ENCODE measurements at places on chromosomes 7 and 10. TPM values are rescaled to one million over a fixed set of nuclear protein-coding genes. Genes with fewer than 3 reads are reported as not detected.

NODAL gene
- total RNA-seq, result not detected

TEX47 gene
- total RNA-seq, result not detected

DNA sequence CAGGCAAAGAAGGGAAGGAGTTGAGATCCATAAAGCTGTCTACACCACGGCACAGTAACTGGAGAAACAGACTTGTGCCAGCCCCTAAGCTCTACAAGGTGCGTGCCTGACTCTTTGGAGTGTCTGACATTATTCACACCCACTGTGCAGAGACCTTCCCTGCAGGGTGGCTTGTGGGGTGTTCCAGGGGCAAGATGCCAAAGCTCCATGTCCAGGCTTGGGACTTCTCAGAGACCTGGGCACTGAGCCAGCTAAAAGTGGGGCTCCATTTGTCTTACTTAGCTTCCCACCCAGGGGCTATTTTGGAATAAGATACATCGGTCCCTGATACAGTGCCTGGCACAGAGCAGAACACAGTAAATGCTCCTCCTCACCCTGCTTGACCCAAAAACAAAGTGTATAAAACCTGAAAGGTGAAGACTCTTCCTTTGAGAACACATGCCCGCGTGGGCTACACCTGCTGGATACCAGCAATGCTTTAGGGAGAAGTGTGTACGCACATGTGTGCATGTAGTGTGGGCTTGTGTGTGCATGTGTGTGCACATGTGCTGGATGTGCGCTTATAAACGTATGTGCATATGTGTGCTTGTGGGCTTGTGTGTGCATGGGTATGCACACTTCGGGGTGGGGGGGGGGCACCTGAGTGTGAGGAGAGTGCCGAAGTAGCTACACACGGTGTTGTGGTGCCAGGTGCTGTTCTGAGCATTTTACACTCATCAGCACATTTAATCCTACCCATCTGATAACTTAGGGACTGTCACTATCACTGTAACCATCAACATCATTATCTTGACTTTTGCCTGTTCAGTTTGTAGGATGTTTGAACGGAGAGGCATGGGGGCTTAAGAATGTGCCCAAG, 143.0 kb downstream of the ARHGAP22 start:
- DNase-seq, result no peak

DNA sequence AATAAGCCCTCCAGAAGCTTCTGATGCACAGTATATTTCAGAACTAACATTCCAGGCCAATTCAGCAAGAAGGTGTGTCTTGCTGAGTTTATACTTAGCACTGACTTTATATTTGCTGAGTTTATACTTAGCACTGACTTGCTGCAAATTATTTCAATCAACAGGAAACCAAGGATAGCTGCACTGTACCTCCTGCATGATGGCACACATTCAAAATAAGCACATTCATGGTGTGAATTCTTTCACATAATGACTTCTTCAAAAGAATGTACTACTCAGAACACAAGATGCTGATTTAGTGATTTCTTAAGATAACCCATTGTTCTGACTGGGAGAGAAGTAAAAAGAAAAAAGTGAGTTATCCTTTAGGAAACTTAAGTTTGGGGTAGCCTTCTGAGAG, 52.0 kb downstream of the JAZF1 start:
- DNase-seq, result no peak

GRCh38 chr7:29216128-29216527, 21.6 kb downstream of the CHN2 start:
- no peak for DNase-seq

DNA sequence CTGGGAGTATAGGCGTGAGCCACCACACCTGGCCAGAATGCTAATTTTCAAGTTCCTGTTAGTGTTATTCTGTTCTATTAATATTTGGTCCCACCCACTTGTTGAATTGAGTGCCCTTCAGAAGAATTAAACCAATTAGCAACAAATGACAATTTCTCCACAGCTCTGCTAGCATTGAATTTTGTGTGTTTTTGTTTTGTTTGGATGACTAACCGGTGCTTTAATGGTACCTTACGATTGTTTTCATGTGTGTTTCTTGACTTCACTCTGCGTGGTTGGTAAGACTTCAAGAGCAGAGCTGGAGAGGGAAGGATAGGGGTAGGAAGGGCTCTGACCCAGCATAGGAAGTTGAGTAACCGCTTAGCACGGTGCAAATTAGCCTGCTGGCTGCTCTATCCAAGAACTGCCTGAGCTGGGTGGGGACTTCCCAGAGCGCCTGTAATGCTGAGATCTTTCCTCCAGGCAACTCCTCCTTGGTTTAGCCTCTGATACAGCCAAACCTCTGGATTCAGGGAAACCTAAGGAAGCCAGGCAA, 4.6 kb downstream of the ARPC1B start:
- peak; percentile 70 for DNase-seq

DNA sequence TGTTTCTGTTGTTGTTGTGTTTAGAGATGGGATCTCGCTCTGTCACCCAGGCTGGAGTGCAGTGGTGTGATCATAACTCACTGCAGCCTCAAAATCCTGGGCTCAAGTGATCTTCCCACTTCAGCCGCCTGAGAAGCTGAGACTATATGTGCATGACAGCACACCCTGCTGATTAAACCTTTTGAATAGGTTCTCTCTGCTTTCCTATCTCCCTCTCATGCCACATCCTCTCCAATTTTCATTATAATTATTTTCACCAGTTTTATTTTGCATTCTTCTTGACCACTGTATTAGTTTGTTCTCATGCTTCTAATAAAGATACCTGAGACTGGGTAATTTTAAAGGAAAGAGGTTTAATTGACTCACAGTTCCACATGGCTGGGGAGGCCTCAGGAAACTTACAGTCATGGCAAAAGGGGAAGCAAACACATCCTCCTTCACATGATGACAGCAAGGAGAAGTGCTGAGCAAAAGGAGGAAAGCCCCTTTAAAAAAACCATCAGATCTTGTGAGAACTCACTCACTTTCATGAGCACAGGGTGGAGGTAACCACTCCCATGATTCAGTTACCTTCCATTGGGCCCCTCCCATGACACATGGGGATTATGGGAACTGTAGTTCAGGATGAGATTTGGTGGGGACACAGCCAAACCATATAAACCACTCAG, 12.9 kb downstream of the AGK start:
- DNase-seq, result no peak

DNA sequence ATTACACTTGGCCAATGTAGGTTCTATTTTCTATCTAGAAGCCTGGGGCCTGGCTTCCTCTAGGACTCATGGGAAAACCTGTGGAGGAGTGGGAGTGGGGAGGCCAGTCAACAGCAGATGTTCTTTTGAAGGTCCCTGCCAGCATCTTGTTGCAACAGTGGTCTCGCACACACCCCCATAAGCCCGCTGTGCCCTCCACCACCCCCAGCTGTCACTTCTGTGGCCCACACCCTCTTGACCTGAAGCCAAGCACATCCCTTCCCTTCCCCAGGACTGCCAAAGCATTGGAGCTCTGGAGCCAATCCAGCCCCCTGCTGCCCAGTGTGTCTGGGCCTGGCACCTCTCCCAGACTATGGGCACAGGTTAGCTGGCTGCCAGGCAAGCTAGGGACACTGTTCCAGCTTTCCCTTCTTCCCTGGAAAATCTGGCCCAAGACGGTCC, 1.9 kb upstream of the STX1A start:
- no peak for DNase-seq

All from tibial nerve (tissue), 4 donors.